Stimulated activated CD8-positive, alpha-beta memory T cell treated with anti-CD3 and anti-CD28 coated beads, Interleukin-15, amount 100 ng/mL, for 1 hour (primary cell): ENCODE measurements at places on chromosomes 7 and 10.

DNA sequence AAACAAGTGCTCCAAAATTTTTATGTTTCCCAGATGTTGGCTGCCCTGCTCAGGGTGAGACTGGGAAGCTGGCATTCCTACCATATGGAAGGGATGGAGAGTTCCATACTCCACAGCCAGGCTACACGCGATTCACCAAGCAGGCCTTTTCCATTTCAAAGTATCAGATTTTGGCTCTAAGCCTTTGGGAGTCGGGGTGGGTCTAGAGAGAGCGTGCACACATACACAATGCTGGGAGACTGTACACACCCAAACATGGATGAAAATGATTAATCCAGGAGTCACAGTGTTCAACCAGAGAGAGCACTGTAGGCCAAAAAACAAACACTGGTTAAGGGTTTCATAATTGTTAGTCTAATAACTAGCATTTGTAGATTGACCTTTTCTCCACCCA, 295.0 kb downstream of the BICC1 start:
- no peak for DNase-seq

DNA sequence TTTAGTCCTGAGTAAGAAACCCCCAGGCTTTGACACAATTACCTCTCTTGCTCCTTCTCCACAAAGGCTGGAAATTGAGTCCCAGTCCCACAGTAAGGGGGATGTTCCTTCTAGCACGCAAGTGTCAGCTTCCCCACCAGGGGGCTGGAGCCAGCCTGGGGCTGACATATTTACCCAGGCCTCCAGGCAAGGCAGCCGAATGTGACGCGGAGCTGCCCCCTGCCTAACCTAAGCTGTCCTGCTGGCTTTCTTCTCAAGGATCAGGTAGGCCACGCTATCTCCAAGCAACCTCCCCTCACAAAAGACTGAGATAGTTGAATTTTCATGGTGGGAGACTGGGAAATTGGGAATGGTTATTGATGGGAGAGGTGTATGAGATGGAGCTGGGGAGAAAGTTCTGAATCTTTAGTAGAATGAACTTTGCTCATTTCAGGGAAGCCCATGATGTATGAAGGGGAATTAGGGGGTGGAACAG, 19.2 kb upstream of the BMPER start:
- no peak for DNase-seq

DNA sequence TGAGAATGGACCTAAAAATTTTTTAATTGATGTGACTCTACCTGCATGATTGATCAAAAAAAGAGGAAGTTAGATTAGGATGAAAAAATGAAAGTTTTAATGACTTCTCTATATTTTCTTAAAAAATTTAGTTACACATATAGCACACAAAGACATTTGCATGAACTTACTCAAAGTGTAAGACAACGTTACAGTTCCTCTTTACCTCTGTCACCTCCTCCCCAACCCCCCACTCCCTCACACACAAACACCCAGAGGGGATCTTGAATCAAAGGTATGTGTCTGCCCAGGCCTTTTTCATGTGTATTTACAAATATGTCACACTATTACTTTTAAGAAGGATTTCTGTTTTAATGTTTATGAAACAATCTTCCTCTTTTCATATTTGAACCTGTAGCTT, 20.6 kb upstream of the CDCA7L start:
- DNase-seq: no peak

DNA sequence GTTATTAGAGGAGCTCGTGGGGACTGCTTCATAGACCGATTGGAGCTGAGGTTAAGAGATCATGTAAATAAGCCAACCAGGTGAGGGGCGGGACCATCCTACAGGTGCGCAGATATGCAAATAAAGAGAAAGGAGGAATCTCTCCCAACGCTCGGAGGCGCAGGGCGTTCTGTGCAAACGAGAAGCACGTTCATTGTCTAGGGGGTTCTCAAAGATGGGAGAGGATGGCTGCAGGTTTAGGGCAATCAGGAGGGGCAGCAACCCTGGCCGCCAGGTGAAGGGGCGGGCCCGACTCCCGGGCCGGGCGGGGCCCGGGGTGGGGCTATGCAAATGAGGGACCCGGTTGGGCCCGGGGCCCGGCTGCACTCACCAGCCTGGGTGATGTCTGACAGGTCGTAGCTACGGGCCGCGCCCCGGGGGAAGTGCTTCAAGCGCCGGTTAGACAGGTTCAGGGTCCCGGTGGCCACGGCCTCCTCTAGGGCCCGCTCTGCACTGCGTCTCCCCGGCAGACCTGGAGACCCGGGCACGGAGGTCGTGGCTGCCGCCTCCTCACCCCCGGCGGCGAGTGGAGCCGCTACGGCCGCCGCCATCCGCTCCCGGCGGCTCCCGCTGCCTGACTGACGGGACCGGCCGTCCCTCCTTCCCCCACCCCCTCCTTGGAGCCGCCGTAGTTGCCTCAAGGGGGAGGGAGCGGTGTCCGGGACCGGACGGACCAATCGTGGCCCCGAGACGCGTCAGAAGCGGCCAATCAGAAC, at the start of gene LRCH4:
Gene LRCH4, minus strand, starts transcription at position 619 of the 755 bp plus-strand sequence. Its CDS starts 29 bp downstream, at position 590.
- DNase-seq: no peak

- peak; percentile 83 for DNase-seq
Observed at GRCh38 chr10:103712898-103713498, 142.4 kb downstream of the SH3PXD2A start.

DNA sequence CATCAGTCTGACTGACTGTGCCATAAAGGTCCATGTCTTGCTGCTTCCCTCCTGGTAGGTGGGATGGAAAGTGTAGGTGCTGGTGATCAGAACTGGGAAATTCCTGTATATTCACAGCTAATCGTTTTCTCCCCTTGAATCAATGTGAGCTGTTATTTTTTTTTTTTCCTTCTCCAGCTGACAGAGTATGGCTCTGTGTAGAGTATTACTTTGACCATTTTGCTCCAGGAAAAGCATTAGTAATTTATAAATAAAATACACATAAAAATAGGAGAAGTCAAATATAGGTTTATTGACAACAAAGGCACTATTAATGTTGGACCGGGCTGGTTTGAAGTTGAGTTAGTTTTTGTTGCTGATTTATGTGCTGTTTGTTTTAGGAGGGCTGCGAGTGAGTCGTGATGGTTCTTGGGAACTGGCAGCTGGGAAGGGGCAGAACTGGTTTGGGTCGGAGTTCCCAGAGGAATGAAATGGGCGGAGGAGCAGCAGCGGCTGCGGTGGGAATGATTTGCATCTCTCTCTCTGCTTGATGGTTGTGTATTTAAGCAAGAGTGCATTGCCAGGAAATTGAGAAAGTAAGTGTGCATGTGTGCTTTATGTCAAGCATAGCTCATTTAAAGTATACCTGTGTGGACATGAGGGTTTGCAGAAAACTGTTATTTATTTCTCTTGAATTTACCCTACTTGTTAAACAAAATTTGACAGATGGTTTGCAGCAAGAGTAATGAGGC, 80.9 kb downstream of the LRMDA start:
- no peak for DNase-seq

DNA sequence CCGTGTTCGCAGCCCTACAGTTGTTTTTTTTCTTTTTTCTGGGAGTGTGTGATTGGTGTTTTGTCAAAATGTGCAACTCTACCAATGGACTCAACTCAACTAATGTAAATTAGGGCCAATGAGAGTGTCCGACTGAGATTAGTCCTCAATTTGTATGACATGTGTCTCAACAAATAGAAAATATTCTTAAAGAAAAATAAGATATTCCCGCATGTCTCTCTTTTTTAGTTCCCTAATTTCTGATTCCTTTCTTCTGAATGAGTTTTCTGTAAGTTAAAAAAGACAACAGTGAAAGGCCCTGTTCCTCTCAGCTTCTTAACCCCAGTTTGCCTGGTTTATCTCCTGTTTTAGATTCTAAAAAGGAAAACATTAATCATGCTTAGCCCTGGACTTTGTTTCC, 61.5 kb downstream of the ARID5B start:
- DNase-seq: no peak

GRCh38 chr10:12906051-12906541, 95.4 kb downstream of the CCDC3 start:
- DNase-seq: no peak

DNA sequence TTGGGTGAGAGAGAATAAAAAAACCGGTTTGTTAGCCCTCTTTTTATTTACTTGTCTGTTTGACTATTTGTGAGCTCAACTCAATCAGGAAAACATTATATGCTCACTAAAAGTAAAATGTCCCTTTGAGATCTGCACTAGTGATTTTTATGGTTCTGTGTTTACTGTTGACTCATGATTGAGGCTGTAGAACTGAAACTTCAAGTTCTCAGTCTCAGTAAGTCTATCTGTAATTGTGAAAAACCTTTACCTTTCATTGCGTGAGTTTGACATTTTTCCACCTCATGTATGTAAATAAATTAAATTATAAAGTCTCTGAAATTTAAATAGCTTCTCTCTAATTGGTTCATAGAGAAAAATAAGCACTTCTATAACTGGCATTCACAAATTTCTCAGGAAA, 17.0 kb upstream of the CASD1 start:
- DNase-seq: no peak

DNA sequence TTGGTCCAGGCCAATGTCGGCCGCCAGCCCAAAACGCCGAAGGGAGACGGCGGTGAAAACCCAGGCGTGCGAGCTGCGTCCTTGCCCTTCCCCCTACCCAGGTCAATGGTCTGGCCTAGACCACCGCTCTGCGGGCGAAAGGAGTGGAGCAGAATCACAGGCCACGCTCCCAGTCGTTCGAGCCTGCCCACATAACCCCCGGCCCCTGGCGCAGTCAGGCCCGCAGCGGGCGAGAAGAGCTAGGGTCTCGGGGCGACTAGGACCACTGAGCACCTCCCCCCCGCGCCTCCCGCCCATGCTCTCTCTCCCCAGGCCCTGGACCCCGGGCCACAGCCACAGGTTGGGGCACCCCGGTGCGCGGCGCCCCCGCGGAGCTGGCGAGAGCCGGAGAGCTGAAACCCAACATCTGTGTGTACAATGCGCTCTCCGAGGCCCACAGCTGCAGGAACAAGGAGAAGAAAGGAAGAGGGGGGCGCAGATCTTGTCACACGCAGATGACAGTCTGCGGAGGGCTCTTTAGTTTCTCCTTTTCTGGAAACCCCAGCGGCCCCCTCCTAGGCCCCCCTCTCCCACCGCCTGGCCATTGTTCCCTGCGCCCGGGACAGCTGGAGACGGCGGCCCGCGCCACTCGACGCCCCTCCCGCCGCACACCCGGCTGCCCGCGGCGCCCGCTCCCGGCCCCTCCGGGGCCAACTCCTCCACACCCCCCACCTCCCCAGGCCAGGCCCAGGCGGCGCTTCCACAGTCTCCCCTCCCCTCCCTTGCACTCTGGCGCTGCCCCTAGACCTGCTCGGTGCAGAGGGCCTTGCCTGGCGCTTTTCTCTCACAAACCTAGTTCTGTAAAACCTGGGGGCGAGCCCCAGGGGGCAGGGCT, 355.0 kb downstream of the DNAJB6 start:
- no peak for DNase-seq

DNA sequence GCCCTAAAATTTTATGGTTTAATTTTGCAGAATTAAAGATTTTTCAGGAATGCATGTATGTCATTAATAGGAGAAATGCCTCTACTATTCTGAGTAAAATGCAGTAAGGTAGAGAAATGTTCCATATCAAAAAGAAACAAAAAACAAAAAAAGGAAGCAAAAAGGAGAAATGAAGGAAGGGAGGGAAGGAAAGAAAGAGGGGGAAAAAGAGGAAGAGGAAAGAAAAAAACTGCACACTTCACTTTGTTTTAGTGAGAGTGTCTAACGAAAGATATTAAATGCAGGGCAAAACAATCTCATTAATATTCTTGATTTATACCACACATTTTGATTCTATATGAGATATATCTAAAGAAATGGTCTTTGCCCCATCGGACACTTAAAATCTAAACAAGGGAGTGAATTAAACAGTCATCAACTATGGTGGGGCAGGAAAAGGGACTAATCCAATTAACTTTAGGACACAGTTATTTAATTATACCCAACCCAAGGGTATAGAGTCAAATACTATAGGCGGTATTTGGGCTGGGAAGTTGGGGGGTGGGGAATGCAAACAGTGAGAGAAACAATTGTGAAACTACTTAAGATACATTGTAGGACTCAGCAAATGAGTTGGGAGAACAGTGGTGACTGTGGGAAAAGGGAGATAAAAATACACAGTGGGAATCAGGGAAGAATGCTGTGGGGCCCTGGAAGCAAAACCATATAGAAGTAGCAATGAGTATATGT, 27.0 kb downstream of the IMMP2L start:
- no peak for DNase-seq

DNA sequence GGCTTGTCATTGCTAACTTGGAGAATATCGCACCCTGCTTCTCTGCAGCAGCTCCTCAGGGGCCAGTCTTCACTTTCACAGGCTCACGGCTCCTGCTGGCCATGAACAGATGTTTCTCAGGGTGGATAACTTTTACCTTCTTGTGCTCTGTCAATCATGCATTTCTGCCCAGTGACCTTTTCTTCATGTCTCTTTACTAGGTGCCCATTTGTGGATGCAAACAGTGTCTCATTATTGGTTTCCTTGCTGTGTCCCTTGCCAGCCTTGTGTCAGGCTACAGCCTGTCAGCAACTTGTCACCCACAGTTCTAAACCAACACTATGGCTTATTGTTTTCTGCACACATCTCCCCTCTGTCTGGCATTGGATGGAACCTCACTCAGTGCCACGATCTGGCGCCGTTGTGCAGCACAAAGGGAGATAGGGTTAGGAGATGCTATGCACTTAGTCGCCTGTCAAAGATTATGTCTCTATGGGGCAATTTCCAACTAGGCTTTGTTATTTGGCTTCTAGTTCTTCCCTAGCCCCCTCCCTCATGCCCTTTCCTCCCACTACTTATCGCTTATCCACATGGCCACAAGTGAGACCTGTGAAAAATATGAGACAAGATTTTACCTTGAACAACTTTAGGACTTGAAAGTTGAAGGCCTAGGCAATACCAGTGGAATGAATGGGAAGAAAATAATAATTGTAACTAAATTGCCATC, 45.7 kb upstream of the NXPH1 start:
- DNase-seq: no peak

- no peak for DNase-seq
Observed at GRCh38 chr10:27865221-27865635, 119.6 kb upstream of the MKX start.

DNA sequence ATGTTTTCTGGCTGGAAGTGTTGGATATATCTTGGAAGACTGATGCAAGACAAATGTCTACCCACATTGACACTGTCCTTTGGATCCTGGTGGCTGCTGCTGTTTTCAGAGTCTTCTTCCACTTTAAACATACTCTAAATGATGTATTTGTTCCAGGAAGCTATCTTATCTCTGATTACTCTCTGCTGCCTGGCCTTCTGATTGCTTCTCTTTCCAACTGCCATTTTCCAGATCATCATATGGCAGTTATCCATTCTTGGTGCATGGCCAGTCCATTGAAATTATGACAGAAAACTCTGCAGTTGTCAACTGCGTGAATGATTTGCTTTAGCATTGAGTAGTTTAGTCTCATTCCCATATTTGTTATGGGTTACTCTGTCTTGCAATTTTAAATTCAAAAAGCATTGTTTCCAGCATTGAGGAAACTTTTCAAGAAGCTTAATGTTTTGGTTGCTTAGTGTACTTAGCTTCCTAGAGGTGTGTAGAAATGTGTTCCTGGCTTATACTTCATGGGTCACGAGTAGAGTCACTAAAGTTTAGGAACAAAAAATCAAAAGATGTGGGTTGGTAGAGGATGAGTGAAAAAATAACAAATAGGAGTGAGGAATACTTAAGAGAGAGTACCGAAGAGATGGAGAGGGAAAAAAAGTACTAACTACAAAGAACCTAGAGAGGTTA, 268.3 kb upstream of the MTPN start:
- DNase-seq: no peak
